DMS153 (cell line): ENCODE measurements at places on chromosomes 6 and 20.

DNA sequence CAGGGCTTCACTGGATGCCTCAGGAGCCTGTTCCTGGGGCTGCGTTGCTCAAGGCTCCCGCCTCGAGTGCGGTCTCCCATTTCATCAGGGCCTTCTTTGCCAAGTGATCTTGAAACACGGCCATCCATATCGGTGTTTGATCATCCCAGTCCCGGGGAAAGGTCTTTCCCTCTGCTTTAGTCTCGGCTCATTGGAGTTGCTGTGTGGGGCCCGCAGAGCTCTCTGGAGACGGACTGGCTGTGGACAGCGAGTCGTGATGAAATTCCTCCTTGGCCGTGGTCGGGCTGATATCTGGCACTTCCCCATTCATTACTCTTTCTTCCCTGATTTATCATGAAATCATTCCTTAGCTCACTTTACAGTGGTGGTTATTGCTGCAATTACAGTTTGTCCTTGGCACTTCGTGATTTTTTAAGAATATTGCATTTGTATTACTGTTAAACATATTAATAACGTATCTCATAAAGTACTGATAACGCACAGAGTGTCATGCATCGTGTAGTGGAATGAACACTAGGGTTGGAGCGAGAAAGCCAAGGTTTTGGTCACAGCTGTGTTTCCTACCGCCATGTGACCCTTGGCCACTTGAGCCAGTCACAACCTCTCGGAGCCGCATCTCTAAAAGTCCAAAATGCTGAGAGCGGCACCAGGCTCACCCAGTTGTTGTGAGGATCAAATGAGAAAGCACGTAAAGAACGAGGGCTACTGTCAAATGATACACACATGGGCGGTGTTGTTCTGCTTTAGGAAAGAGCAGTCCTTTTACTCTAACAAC lies 71.8 kb downstream of the MTHFD1L start:
- no peak for DNase-seq

DNA sequence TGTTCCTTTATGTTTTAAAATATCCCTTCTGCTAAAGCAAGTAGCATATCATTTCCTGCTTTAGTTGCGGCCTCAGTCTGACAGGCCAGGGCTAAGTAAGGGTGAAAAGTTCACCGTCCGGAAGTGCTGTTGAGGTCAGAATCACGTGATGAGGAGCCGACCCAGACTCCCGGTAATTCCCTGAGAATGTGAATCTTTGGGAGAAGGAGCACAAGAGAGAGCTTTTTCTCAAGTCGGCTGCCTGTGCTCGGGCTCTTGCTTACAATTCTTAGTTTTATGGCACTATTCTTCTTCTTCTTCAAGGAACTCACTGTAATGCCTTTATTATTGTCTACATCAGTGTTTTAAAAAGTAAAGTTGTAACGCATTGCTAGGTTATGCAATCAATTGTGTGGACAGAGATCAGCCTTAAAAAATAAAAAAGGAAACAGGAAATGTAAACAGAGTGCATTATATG lies 309.3 kb downstream of the PRL start:
- DNase-seq = no peak

DNA sequence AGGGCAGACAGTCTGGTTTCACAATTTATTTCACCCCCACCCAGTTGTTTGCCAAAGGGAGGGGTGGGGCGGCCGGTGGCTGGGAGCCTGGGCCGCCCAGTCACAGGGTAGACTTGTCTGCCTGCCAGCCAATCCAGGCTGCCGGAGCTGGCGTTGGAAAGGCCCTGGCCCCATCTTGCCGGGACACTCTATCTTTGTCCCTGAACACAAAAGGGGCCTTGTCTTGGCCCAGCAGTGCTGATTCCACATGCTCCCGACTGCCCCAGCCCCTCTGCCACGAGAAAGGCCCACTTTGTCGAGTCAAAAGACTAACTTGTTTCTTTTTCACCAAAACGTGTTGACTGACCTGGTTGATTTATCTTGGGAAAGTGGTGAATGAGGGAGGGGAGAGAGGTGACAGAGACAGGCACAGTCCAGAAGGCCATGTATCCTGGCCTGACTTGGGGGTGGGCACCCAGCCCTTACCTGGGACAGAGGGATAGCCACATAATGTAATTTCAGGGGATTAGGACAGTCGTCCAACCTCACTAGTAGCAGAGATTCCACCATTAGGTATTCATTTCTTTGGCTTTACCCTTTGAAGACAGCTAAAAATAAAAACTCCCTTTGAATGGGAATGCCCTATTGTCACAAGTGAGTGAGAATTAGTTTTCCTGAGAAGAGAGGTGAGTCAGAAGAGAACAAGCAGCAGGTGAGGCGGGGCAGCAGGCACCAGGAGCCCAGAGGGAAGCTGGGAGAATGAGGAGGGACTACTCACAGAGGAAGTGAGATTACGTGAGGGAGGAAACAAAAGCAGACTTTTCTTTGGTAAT lies 67.0 kb upstream of the SIRPA start:
- DNase-seq = no peak

DNA sequence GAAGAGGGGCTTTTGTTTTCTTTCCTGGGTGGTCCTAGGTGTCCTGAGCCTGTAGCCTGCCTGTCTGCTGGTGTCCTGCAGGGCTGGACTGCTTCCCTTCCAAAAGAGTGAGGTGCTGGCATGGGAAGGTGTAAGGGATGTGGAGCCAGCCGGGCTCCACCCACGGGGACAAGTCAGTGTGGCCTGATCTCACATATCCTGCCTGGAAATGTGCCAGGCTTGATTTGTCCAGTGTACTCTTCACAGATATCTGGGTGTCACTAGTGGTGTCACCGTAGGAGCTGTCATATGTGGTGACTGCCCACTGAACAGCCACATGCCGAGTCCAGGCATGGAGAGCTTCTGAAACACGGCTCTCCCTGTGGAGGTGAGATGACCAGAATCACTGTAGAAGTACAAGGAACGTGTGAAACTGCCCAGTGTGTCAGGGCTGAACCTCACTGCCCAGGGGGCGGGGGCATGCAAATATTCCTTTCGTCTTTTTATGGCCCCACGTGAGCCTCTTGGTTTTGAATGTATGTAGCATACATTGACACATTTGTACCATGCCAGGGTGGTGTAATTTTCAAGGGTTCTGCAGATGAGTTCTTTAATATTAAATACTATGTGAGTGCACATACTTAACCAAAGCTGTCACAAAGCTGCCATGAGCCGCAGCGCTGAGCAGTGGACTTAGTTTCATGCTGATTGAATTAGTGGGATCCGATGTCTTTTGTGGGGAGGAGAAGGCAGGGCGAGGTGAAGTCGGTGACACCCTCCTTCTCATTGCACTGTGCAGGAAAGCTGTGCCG lies 55.8 kb downstream of the CDH4 start:
- DNase-seq = no peak

DNA sequence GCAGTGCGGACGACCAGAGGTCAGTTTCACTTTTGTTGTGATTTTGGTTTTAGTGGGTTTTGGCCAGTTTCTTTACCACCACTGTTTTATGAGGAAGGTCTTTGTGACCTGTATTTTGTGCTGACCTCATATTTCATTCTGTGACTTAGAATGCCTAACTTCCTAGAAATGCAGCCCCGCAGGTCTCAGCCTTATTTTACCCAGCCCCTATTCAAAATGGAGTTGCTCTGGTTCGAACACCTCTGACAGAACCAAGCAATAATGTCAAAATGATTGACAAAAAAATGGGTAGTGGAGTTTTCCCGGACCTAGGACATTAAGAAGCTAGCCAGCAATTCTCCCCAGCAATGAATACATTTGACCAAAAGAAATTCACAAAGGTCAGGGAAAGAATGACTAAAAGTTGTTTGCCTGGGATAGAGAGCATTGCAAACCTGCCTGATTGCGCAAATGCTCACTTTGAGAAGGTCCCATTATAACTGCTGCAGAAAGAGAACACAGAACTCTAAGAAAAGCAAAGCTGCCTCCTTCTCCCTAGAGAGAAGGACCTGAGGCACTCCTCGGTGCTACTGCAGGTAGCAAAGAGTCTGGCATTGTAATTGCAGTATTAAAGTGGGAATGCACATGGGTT lies 288.8 kb downstream of the ADGB start:
- no peak for DNase-seq

DNA sequence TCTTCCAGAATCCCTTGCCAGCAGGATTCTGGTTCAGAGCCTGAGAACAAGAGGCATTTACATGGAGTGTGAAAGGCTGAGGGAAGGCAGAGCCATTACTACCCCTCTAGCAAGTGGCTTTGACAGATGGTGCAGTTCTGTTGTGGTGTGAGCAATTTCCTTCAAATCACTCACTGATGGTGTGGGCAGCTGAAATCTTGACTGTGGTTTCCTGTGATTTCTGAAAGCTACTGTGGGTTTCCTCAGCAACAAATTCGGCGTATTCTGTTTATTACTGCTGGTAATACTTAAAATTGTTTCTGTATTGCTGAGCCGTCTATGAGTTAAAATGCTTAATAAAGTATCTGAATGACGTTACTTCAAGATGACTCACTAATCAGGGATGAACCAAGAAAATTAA lies 181.5 kb upstream of the TCF21 start:
- DNase-seq = no peak

DNA sequence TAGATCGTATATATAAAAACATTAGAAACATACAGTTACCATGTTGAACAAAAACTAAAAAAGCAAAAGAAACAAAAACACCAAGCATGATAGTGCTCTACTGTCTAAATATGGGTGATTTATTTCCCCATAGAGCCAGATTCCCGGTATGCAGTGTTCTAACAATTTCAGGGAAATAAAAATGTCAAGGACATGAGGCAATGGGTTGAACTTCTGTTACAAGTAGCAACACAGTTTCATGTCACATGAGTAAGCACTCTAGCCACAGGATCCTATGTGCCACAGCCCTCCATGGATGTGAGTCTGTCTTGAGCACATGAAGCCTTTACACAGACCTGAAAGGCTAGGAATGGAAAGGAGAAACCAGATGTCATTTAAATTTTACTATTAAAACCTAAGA lies 96.0 kb downstream of the MAP3K5 start:
- peak; percentile 21 for DNase-seq

DNA sequence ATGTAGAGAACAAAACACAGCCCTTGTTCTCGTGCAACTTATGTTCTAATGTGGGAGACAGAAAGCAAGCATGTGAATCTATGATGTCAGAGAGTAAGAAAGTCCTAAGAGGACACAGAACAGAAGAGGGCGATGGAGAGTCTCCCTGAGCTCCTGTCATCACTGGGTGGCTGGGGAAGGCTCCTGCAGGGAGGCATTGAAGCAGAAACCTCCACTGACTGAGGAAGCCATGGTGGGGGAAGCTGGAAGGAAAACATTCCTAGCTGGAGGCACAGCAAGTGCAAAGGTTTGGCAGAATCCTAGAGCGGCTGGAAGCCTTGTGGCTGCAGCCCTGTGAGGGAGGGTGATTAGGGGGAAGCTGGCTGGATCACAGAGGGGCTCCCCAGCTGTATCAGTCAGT lies 248.0 kb downstream of the CDH26 start:
- peak; percentile 6 for DNase-seq

DNA sequence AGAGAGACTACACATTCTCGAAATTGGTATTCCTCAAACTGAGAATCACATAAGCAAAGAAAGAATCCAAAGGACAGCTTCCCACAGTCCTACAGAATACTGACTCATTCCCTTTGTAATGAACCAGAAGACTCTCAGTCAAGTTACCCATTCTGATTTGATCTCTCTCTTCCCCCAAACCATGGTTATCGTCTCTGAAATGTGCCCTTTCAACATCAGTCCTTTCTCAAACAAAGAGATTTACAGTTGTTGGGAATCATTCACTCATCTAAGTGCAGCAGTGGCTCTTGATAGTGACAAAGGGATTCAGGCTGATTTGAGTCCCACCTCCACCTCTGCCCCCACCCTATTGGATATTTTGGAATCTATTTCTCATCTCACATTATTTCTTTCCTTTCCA lies 15.0 kb upstream of the RSPO3 start:
- DNase-seq = no peak
